ENCODE measurements at places on chromosomes 4 and X.

GRCh38 chrX:13101441-13102139 lies 57.2 kb upstream of the FAM9C start:
- peak; percentile 81 for DNase-seq

DNA sequence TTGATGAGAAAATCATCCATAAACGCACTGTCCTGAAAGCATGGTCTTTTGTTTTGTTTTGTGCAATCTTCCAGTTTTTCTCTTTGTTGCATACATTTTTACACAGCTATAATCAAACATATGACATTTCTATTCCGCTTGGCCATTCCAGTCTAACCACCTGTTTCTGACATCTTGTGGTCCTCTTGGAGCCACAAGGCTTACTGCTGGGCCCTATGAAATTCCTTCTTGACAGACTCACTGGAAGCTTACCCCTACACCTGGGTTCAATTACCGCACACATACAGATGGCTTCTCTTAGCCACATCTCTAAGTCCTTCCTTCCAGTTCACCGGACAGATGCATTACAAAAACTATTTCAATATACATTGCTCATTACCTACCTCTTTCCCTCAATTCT lies 72.4 kb downstream of the PAPSS1 start:
- DNase-seq, result peak; percentile 55

- DNase-seq, result no peak
These were observed 189.4 kb downstream of the RAPGEF2 start for GRCh38 chr4:159292137-159292896.

DNA sequence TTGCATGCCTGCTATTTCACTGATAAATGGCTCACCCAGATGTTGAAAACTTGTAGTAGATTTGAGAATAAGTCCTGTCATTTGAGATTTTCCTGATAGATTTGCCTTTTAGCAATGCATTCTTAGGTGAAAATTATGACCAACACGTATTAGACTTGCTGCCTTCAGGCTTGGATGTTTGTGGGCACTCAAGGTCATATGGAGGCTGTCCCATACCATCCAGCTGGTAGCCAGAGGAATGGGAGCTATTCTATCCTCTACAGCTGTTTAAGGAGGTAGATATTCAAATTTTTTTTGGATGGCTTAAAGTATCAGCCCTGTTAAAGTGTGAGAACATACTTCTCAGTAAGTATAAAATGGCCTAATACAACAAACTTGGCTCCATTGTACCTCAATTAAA lies 34.7 kb downstream of the RTL3 start:
- no peak for DNase-seq

DNA sequence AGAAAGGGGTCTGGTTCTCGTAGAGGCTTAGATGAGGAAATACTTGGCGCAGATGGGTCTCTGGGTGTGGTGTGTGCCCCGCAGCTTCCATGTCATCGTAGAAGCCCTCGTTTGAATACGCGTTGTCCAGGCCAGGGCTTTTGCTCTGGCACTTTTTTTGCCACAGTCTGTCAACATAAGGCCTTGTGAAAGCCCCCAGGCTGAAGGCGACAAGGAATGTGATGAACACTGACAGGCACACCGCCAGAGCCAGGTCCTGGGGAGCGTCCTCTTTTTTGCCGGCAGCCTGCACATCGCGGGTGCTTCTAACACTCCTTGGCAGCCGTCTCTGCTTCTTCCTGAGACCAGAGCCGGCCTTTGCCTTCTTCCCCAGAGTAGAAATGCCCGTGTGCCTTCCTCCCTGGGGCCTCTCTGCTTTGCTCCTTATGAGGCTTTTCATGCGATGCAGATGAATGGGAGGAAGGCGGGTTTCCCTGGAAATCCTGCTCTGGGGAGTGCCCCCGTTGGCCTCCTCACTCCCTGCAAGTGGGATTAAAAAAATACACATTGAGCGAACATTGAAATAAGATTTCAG lies 24.4 kb downstream of the LRRC66 start:
- DNase-seq, result no peak

GRCh38 chr4:16480011-16480410 lies 253.7 kb upstream of the TAPT1 start:
- peak; percentile 27 for DNase-seq

DNA sequence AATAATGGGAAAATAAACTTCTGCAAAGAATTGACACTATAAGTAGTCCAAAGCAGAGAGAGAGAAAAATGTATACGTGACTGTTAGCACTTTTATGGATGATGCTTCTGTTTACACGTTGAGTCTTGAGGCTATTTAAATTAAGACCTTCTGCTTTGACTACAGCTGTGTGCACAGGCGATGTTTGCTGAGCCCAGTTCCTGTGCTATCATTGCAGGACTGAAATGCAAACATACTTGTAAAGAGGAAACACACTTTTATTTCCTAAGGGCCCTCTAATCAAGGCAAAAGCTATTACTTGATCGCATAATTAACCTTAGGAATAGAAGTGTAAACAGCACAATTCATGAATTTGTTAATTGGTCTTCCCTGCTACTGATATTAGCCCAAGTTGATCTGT lies 226.9 kb downstream of the FBXW7 start:
- DNase-seq, result no peak

- peak; percentile 68 for DNase-seq
These were observed 21.7 kb upstream of the MFAP3L start for GRCh38 chr4:170047771-170048354.

DNA sequence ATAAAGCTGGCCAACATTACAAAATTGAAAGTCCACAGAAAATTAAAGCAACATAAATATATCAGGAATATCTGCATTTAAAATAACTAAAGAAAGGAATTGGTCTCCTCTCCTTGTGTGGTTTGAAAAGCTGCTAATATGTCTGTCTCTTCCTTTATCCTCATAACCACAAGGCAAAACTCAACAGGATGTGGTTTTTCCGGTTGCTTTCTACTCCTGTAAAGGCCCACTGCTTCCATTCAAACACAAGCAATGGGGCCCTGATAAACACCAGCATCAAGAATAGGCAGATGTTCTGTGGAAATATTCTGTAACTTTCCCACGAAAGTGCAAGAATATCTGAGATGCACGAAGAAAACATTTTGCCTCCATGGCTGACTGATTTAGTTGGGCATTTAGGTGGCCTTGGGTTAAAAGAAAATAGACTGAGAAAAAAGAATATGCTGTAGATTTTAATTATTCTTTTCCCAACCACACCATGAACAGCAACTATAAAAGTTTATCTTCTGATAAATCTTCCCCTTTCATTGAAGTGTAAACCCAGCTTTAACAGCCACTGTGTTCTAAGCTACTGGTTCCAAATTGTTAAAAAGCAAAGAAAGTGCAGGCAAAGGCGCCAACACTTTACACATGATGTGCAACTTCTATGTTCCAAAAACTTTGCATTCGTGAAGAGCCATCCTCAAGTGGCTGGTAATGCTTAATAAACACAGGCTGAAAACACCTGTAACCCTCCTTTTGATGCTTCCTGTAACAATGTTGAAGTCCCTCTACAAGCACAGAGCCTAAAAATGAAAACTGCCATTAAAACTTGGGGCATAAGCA lies 50.5 kb upstream of the NDST3 start:
- peak; percentile 67 for DNase-seq

- DNase-seq, result no peak
These were observed 32.4 kb downstream of the CASP3 start for GRCh38 chr4:184616633-184617551.

GRCh38 chr4:75040703-75041102 lies 107.8 kb downstream of the PARM1 start:
- DNase-seq, result no peak

- DNase-seq, result no peak
These were observed 1384.4 kb upstream of the PCDH10 start for GRCh38 chr4:131764730-131765129.

GRCh38 chrX:130083107-130083490 lies 27.2 kb downstream of the ELF4 start:
- DNase-seq, result no peak

DNA sequence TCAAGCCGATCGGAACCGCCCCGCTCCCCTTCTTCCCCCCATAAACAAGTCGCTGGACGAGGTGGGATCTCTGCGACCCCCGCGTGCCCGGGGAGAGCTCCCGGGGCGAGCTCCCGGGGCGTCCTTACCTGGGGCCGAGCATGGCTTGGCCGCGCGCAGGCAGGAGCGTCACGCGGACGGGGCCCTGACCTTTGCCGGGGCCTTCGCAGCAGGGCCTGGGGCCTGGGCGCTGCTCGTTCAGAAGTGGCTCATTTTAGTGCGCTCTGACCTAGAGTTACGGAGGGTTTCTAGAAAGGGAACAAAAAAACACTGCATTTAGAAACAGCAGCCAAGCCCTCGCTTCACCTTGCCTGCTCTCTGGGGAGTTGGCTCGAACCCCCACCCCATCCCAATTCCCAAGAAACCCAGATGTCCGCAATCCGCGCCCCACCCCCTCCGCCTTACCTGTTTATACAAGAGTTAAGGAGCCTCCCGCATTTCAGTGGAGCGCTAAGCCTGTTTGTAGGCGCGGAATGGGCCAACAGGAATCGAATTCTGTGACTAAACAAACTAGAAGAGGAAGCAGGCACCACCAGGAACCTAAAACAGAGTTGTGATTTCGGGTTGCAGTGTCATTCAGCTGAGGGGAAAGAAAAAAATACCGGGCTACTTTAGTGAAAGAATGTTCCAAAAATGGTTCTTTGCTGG lies 814 bp upstream of the RBM47 start:
- DNase-seq, result no peak

GRCh38 chrX:9456250-9457074 lies 8.4 kb upstream of the TBL1X start:
- DNase-seq, result no peak

GRCh38 chr4:118329849-118330248 lies 23.0 kb downstream of the PRSS12 start:
- DNase-seq, result no peak

DNA sequence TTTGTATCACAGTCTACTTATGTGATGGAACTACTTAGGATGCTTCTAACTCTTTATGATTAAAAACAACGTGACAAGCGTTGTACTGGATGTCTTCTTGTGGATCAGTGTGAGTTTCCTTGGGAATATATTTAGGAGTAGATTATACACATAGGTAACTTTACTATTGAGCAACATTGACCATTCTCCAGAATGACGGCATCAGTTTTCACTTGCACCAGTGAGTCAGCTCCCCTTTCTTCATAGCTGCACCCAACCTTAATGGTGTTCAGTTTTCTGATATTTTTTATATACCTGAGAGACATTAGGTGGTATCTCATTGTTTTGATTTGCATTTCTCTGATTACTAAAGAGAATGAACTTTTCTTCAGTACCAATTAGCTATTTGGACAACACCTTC lies 343.9 kb downstream of the ADGRL3 start:
- no peak for DNase-seq

- DNase-seq, result no peak
These were observed 8.0 kb upstream of the BANK1 start for GRCh38 chr4:101782546-101782945.
